Neural progenitor cell (in vitro differentiated cells): ENCODE measurements at places on chromosomes 7 and 10.
A peak's percentile ranks its signal among the peaks of the same experiment; 100 is the strongest.

DNA sequence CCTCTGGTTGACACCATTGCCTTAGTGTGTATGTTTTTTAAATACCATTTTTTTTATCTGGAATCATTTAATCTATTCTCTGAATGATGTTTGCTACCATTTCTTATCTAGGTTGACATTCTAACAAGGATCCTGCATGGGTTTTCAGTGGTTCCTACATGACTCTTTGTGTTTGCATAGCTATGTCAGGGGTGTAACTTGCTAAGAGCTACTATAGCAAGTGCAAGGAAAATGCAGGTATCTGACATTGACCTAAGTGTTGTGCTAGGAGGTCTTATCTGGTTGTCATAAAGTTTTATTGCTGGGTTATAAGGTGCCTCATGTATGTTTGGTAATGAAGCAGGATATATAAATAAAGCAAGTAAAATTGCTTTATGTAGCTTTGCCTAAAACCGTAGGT lies 183.2 kb downstream of the PLXDC2 start:
- no peak for DNase-seq

DNA sequence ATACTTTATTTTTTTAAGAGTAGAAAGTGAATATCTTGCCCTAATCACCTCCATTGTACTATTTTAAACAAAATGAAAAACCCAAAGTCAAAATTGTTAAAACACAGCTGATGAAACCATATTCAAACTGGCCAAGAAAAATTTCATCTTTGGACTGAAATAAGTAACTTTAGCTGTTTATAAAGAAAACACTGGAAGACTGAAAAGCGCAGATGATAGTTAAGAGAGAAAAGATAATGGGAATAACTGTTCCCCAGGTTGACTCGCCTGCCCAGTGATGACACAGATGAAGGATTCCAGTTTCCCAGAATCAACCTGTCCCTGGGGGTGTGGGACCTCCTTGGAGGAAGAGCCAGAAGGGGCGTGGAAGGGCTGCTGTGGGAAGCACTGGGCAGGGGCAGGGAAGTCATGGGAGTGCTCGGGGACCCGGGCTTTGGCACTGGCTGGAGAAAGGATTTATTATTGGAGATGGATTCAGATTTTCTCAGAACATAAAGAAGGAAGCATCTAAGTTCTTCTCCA lies 43.1 kb downstream of the DENND2A start:
- DNase-seq = no peak

DNA sequence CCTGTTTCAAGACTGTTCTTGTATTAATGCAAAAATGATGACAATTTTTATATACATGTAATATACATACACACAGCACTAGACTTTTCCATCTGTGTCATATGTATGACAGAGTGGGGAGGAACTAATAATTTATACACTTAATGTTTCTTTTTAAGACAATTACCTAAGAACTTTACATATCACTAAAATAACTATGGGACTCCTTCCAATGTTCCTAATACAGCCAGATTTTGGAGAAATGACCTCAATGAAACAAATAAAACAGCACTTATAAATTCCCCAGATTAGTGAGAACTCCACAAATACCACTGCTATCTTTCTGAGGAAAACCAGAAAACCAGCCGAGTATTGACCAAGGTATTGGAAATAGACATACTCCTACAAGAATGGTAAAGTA lies 199.4 kb downstream of the ELMO1 start:
- DNase-seq = no peak

DNA sequence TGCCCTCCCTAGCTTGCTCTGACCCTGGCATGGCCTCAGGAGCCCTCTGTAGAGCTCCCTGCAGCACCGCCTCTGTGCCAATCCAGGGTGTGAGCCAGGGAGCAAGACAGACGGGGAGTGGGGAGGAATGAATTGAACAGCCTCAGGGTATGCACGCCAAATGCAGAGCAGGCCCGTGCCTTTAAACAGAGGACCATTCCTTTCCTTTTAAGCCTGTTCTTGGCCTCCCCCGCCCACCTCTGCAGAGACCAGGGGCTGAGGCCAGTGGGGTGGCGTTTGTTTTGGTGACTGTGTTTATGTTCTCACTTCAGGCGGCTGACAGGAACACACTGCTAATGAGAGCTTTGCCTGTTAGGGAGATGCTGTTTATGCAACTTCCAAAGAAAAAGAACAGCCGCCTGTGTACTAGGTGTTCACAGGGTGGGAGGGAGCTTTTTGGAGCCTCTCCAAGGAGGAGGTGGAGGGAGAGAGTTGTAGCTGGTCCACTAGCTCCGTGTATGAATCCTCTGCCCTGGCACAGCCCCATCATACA lies 528.1 kb upstream of the DPP6 start:
- no peak for DNase-seq

- DNase-seq = no peak
These were observed 103.8 kb upstream of the GPR26 start for GRCh38 chr10:123562387-123562786.

DNA sequence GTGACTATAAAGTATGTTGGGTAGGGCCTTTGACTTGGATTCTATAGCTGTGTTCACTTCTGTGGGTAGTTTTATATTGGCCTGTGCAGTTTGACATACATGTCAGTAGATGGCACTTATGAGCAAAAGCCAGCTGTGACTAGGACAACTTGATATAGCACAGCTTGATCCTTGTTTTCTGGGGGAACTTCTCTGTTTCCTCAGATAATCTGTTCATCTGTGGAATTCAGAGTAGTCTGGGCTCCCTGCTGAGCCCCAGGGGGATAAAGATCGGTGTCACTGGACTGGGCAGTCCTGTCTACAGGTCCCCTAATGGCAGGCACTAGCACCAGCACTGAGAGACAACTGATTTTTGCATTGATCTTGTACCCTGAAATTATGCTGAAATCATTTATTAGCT lies 25.4 kb downstream of the CYP2C9 start:
- peak; percentile 90 for DNase-seq

DNA sequence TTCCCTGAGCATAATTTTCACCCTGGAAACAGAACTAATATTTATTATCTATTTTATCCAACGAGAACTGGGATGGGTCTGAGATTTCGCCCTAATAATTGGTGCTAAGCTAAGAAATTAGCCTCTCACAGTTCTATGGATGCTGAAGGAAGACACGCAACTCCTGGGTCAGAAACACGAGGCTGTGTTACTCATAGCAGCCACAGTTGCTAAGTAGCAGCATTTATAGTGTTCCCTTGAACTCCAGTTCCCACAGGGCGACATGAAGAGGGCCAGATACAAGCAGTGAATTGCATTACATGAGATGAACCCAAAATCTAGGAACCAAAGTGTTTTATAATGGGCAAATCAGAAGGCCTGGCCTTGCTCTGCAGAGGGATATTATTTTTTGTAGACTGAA lies 109.8 kb upstream of the AGR3 start:
- no peak for DNase-seq

GRCh38 chr10:114174695-114175188 lies 739 bp upstream of the CCDC186 start:
- DNase-seq = peak; percentile 43

DNA sequence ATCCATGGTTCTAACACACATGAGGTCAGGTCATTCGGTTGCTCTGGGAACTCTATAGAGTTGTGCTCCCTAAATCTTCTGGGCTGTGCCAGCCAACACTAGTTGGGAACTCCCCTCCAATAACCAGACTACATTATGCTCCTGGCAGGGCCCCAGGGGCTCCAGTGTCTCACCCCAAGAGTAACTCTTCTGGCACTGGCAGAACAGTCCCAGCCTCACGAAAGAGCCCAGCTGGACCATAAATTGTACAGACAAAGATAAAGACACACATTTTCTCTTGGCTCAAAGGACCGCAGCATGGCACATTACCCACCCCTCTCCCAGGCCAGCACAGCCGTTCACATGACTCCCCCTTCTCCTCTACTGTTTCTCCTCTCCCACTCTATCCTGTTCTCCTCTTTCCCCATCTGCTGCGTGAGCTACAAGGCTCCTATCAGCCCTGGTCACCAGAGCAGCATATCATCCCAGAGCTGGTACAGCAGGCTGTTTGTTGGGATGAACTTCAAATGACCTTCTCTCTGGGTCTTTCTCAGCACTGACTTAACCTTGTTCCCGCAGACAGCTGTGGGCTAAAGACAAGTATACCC lies 230.6 kb downstream of the PLXNA4 start:
- no peak for DNase-seq

- DNase-seq = no peak
These were observed 100.5 kb downstream of the GLCCI1 start for GRCh38 chr7:8068892-8069686.

DNA sequence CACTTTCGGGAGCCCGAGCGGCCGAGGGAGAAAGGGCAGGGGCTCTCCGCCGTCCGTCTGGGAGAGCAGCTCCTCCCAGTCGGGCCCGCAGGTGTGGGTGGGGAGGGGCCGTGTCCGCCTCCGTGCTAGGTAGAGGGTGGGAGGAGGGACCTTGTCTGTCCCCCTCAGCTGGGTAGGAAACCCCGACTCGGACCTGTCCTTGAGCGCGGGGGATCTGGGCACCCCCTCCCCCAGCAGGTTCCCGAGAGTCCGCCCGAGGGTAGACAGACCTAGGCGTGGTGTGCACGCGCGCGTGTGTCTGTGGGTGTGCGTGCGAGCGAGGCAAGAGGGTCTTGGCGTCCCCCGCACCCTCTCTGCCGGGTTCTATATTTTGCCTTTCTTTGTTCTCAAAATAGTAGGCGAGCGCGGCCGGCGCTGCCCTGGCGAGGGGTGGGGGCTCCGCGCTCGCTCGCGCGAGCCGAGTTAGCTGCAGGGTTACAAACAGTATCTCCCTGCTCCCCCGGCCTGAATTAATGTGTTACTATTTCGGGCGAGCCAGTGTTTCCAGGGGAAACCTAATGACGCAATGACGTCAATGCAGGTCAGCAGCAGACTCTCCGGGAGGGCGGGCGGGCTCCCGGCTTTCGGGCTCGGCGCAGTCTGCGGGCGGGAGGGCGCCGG lies 73.9 kb upstream of the LEP start:
- DNase-seq = peak; percentile 71

- DNase-seq = no peak
These were observed 356.4 kb downstream of the GALNT17 start for GRCh38 chr7:71488308-71488707.

- DNase-seq = no peak
These were observed 68.5 kb downstream of the MICU1 start for GRCh38 chr10:72557362-72557761.

DNA sequence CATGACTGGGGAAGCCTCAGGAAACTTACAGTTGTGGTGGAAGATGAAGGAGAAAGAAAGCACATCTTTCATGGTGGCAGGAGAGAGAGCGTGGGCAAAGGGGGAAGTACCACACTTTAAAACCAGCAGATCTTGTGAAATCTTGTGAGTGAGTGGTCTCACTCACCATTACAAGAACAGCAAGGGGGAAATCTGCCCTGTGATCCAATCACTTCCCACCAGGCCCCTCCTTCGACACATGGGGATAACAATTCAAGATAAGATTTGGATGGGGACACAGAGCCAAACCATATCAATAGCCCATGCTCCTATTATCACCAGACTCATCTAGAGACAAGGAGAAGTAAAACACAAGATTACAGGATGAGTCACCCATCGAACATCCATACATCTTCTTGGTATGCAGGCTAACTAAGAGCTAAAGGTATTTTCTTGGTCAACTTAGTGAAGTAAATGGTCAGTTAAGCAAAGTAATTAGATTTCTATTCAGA lies 55.3 kb upstream of the YAE1 start:
- no peak for DNase-seq

- DNase-seq = no peak
These were observed 287.6 kb downstream of the ADARB2 start for GRCh38 chr10:1449572-1450205.

GRCh38 chr10:21061982-21062381 lies 164.9 kb upstream of the NEBL start:
- no peak for DNase-seq

- DNase-seq = no peak
These were observed 11.0 kb downstream of the PDGFA start for GRCh38 chr7:508461-509170.

GRCh38 chr10:130493021-130493420 lies 356.8 kb downstream of the GLRX3 start:
- DNase-seq = no peak

- no peak for DNase-seq
These were observed 45.7 kb downstream of the PAPSS2 start for GRCh38 chr10:87705339-87705738.

DNA sequence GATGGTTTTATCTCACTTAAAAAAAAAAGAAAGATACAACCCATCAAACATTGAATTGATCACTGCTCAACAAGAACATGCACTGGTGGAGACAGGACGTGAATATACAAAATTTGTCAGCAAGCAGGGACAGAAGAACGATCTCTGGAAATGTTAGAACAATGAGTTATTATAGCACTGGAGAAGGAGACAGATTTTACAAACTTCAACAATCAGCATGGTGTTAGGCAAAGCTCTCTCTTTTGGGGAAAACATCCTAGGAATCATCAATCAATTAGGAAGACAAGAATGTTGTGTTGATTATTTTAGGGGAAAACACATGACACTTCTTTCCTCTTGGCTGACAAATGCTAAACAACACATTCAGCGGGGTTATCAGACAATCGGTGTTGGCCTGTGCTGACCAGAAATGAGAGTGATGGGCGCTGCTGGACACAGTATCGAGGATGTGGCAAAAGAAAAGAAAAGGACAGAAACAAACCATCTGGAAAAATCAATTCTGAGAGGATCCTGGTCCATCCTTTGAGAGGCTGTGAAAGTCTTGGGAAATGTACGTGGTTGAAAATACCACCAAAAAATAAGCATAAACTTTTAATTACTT lies 103.9 kb downstream of the RAPGEF5 start:
- DNase-seq = no peak

DNA sequence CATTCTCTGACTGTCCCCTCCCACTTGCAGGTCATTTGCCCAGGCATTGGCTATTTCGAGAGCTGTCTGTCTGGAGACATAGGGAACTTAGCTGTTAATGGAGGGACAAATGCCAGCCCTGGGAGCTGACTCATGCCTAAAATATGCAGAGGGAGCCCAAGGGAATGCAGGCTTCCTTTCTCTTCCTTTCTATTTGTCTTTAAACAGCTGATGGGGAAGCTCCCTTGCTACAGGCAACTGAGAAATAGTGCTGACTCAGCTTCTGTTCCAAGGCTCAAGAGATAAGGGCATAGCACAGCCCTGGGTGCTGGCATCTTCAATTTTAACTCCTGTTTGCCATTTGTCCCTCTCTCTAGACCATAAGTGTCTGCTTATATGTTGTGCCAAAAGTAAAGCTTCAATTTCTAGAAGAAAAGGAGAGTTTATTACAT lies 82.7 kb upstream of the C1GALT1 start:
- peak; percentile 86 for DNase-seq

DNA sequence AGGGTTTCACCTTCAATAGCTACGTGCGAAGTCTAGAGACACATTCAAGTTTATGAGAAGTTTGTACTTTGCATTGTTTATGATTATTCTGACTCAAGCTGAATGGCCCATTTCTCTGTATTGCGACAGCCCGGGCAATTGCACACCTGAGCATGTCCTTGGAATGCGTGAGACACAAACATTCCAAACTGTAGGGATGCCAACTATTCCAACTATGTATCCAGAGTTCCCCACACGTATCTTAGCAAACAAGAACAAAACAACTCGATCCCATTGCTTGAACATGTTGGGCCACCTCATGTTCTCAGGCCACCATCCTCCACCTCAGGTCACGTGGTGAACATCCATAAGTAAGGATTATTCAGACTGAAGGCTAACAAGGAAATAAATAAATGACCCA lies 51.4 kb upstream of the EGFR start:
- no peak for DNase-seq

- DNase-seq = no peak
These were observed 157.2 kb downstream of the PTPRN2 start for GRCh38 chr7:158430308-158431034.

- no peak for DNase-seq
These were observed 132.2 kb downstream of the VIPR2 start for GRCh38 chr7:159012353-159013069.

GRCh38 chr10:86654411-86655172 lies at the start of gene OPN4:
OPN4 (plus strand) TSS chr10:86654547; CDS start chr10:86654784, 237 bp downstream.
- no peak for DNase-seq
